Right renal cortex interstitium (tissue), 3 donors: ENCODE measurements at places on chromosomes 11 and 22.
A peak's percentile ranks its signal among the peaks of the same experiment; 100 is the strongest.

GRCh38 chr11:12724301-12725054 lies 50.3 kb downstream of the TEAD1 start:
- DNase-seq: peak; percentile 52

- DNase-seq: no peak
These were observed 53.7 kb downstream of the PPP6R2 start for GRCh38 chr22:50396751-50397370.

- no peak for DNase-seq
These were observed 15.9 kb downstream of the IL10RA start for GRCh38 chr11:118002010-118002540.

DNA sequence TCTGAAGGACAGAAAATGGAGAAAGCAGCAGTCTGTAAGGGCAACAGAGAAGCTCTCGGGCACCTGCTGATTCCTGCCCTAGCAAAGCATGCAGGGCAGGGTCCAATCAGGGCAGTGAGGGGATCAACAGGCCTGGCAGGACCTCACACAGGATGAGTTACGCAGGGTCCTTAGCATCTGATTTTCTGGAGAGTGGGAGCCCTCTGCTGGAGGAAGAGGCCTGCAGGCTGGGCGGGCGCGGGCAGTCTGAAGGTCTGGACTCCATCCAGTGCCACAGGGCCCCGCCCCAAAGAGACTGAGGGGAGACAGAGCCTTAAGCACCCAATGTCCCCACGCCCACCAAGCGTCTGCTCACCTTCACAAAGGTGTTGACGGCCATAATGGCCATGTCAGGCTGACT lies 28.9 kb downstream of the AP1B1 start:
- no peak for DNase-seq

GRCh38 chr11:28303477-28304191 lies 195.4 kb downstream of the METTL15 start:
- DNase-seq: no peak

- DNase-seq: no peak
These were observed 14.9 kb upstream of the MUC2 start for GRCh38 chr11:1059759-1060158.

- peak; percentile 91 for DNase-seq
These were observed at the start of gene GCAT for GRCh38 chr22:37807410-37808293. TSS of gene GCAT (plus strand) at chr22:37807934. CDS start at chr22:37807968, 34 bp downstream.

GRCh38 chr11:59615120-59615636 lies 396 bp downstream of the OSBP start:
- no peak for DNase-seq

- DNase-seq: no peak
These were observed 458.4 kb downstream of the MIAT start for GRCh38 chr22:27115816-27116256.

GRCh38 chr11:70065318-70066135 lies 12.6 kb upstream of the ANO1 start:
- no peak for DNase-seq

- DNase-seq: no peak
These were observed 50.2 kb upstream of the SLC35C1 start for GRCh38 chr11:45754741-45755140.

DNA sequence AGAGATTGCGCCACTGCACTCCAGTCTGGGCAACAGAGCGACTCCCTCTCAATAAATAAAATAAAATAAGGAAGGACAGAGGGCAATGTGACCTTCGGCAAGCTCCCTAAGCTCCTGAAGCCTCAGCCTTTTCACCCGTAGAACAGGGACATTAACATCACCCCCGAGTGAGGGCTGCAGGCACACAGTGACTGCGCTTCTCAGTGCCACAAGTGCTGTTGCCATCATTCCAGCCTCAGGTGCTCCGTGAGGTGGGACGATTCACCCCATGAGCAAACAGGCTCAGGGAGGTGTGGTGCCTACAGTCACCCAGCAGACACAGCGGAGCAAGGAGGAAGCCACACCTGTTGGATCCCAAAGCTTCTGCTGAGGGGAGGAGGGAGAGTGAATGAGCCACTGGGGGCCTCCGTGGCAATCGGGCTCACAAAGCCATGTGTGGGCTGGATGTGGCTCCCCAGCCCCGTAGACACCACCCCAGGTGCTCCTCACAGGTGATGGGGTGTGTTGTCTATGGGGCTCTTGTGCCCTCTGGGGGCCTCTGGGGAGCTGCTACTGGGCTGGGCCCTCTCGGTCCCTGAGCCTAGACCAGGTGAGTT lies 9.1 kb upstream of the TCF20 start:
- no peak for DNase-seq

GRCh38 chr11:110463153-110463552 lies 33.4 kb downstream of the FDX1 start:
- DNase-seq: peak; percentile 27

GRCh38 chr11:88337987-88338668 lies 592 bp upstream of the CTSC start:
- no peak for DNase-seq

DNA sequence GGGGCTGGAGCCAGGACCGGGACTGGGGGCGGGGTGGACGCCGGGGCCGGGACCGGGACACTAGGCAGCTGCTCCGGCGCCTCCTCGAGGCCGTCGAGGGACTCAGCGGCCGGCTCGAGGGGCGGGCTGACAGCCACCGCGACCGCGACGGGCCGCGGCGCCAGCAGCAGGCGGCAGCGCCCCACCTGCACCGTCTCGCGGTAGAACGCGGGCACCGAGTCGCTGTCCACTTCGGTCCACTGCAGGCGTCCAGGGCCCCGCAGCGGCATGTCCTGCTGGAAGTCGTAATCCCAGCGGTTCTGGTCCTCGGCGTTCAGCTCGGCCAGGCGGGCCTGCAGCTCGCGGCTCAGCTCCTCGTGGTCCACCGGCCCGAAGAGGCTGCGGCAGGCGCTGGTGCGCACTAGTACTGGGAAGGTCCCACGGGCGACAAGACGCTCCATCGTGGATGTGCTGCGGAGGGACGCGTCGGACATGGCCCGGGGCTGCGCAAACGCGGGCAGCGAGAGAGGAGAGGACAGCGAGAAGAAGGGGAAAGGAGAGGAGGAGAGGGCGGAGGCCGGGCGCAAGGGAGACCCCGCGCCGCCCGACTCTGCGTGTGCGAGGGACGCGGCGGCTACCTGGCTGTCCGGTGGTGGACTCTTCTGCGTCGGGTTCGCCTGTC lies 428 bp downstream of the CDKN1C start:
- DNase-seq: no peak

DNA sequence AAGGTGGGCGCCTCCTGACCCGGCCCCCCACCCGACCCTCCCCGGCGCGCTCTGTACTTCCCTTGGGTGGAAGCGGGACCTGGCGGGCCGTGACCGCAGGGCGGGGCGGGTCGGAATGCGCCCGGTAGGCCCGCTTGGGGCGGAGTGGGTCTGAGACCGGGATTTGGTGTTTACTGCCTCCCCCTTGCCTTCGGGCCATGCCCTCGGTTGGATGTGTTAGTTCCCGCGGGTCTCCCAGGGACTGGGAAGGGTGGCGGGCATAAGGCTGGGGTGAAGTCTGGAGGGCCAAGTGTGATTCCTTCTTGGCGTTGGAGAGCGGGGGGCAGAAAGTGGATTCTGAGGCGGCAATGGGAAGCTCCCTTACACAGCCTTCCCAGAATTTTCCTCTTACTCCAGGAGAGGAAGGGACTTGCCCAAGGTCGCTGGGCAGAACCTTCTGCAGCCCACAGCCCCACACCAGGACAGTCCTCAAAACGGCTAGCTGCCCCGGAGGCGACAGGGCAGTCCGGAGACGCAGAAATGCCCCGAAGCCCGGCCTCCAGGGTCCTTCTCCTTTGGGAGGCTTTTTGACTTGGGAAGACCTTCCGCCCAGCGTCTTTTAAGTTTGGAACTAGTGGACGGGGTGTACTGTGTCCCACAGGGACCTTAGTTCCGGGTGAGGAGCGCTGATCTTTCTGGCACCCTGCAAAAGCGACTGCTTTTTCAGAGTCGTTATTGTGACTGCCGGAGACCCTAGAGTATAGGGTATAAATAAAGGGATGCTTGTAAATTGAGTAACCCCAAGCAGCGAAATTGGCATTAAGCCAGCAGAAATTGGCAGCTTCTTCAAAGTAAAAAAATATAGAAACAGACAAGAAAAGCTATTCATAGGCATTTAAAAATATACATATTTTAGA lies 647 bp downstream of the SWAP70 start:
- peak; percentile 29 for DNase-seq

- no peak for DNase-seq
These were observed 42.9 kb upstream of the TTC36 start for GRCh38 chr11:118484405-118484804.

DNA sequence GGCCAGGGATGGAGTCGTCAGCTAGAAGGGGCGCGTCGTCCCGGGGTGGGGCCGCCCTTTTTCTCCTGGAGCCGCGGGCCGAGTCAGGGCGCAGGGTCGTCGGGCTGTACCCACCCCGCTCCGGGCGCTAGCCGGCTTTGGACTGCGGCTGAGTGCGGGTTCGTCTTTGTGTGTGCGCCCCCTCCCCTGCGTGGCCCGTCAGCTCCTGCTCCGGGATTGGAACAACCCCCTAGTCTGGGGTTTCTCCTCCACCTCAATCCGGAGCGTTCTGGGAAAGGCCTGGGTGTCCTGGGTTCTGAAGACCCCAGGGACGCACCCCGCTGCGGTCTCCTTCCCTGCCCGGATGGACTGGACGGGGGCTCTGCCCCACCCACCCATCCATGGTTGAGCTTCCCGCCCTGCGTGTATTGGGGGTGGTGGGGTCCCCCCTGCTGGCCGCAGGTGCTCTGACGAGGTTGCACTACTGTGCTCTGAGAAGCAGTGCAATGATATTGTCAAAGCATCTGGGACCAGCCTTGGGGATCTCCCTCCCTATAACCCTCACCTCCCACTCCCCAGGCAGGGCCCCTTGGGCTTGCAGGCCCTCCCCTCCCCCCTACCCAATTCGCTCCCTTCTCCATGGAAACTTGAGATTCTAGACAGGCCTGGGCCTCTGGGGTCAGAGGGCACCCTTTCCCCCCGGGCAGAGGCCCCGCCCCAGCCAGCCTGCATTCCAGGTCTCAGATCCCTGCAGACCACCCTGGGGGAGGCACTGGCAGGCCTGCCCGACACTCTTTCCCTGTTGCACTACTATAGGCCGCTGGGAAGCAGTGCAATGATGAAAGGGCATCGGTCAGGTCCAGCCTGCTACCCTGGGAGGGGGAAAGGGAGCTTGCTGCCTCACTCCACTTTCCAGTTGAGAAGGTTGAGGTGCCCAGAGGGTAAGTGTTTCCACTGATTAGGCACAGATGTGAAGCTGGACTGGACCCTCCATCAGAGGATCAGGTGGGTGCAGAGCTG lies 10.7 kb downstream of the SDF2L1 start:
- DNase-seq: no peak

GRCh38 chr11:73393479-73394415 lies 17.5 kb downstream of the RELT start:
- no peak for DNase-seq

DNA sequence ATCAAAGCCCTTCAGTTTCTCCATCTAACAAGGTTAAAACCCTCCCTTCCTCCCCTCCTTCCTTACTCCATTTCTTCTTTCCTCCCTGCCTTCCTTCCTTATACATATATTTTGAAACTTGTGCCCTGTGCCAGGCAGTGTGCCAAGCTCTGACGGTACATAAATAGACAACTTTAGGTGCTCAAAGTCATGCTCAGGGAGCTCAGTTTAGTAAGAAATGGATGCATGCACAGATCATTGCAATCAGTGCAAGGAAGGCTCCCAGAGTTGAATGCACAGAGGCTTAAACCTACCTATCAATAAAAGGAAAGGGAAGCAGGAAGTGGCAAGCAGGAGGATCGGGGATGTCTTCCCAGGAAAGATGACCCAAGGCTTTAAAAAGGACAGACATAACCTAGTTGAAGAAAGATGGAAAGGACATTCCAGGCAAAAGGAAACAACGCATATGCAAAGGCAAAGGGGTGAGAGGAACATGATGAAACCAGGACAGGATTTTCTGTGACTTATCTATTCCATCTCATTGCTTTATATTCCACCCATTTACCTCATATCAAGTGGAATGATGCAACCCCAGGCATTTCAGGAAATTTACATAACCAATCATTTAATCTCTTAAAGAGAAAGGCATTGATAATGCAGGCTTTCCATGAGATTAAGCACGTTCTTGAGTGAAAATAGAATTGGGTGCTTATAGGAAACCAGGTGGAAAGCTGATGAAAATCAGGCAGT lies 13.2 kb downstream of the FZD4 start:
- DNase-seq: no peak

GRCh38 chr11:94134651-94135512 lies 6.2 kb downstream of the PANX1 start:
- no peak for DNase-seq

DNA sequence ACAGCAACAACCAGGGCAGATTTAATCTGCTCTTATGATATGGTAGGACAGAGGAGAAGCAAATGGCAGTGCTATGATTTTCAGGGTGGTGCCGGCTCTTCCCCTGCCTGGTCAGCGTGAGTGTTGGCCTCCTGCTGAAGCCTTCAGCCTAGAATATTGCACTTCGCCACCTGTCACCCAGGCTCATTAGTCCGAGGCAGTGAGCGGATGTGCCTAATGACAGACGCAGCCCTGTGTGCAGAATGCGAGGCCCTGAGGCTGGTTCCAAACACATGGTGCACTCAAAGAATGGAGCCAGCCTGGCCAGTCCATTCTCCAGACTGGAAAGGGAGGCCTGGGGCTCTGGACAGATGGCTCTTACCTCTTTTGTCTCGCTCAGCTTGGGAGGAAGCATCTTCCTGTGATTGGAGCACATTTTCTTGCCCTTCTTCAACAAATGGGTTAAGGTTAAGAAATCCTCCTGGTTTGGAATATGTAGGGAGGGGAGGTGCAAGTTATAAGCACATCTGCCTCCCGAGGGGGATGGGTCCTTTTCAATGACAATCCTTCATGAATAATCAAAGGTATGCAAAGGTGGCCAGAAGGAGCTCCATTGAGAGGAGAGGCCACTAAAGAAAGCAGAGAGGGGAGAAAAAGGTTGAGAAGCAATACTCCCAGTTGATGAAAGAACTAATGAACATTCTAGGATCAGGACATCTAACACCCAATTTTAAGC lies 39.7 kb upstream of the GALNT18 start:
- DNase-seq: no peak

DNA sequence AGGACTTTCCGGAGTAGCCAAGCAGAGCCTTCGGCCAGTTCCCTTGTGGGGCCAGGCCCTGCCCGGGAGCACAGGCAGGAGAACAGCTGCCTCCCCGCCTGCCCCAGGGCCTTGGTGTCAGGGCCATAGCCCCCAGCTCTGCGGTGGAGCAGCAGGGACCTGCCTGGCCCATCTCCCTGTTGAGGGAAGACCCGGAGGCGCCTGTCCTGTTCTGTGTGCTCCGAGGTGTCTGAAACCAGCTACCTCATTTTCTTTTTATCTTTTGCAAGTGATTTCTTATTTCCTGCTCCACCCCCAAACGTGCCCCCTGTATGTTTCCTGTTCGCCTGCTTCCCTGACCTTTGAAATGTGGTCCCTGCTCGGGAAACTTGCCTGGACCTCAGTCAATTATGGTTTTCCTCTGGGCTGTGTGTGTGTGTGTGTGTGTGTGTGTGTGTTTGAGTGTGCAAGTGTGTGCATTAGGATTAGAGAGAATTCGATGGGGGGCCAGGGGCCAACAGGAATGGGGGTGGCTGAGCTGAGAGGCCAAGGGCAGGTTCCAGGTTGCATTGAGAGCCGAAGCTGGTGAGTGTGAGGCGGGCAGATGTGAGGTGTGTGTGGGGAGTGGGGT lies 19.1 kb downstream of the LRP5 start:
- DNase-seq: no peak

- no peak for DNase-seq
These were observed 34.6 kb upstream of the MN1 start for GRCh38 chr22:27836181-27836580.

GRCh38 chr11:57502376-57502775 lies 13.1 kb downstream of the SLC43A1 start:
- no peak for DNase-seq

GRCh38 chr22:45948081-45948648 lies 28.8 kb downstream of the WNT7B start:
- DNase-seq: no peak
